Stimulated activated CD8-positive, alpha-beta memory T cell treated with anti-CD3 and anti-CD28 coated beads, Interleukin-2, amount 100 ng/mL, for 1 hour (primary cell): ENCODE measurements at places on chromosomes 7 and 10.

DNA sequence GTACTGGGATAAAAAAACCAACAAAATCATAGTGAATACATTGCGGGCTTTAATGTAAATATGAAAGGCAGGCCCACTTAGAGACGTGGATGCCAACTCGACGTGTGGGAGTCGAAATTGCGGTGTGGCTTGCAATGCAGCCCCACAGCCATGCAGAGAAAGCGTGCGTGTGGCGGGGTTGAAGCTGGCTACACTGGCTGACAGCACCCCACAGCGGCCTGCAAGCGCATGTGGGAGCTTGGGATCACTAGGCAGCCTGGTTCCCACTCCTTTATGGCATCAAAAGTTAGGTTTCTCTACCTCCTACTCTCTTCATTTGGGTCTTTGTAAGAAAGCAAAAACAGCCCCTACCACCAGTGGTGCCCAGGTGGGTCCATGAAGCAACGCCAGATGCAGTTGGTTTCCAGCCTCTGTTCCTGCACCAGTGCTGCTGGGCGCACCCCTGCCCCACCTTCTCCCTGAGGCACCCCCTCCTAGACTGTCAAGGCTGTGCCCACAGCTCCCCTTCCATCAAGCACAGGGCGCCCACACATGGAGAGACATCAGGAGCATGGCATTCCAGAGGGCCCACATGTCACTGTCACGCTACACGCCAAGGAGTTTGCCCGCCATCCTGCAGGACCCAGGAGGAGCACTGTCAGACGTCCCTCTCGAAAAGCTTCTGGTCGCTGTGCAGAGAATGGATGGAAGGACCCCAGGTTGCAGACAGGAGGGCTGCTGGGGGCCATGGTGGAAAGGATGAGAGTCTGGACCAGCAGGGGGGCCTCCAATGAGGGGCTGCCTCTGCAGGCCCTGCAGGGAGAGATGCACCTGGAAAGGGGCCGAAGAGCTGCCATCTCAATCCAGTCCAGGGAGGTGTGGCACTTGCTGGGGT, 142.9 kb downstream of the PAXIP1 start:
- no peak for DNase-seq

DNA sequence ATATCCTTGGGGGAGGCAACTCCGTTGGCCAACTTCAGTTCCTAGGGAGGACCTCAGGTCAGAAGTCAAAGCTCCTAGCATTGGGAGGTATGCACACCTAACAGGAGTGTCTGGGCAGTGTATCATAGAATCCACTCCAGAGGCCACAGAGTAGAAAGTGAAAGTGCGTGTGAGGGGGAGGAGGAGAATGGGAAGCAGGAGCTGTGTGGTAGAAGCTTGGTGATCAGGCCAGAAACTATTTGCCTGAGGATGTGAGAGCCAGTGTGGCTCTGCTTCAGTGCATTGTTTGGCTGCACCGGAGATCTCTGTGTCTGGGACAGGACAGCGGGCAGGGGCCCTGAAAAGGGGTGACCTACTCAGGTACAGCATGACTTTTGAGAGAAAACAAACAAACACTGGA, 557.4 kb upstream of the VSTM2A start:
- DNase-seq = no peak

GRCh38 chr7:6558837-6559236, 7.6 kb upstream of the GRID2IP start:
- DNase-seq = no peak

DNA sequence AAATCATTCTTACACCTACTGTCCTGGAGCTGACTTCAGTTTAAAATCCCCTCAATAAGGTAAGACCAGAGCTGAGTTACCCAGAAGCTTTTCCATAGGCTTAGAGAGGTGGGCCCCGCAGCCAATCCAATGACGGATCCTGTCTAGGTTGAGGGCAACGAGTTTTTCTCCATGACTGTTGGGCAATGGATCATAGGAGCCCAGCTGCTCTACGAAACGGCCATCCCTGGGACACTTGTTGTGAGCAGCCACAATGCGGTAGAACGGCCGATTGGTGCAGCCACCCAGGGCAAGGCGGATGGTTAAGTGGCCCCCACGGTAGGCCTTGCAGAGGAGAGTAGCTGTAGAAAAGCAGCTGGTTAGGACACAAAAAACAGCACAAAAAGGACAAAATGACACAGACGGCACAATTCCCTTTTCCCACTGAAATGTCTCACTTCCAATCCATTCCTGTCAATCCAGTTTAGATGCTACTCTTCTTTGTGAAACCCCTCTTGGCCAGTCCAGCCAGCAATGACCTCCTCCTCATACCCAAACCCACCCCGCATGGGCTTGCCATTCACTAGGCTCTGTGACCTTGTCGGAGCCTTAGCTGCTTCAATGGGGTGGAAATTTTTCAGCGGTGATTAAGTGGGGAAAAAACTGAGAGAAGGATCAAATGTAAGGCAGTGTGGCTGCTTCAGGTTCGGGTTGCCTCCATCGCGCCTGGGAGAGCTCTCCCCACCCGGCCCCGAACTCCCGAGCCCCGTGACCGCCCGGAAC, 580 bp downstream of the MRPS16 start:
- no peak for DNase-seq

DNA sequence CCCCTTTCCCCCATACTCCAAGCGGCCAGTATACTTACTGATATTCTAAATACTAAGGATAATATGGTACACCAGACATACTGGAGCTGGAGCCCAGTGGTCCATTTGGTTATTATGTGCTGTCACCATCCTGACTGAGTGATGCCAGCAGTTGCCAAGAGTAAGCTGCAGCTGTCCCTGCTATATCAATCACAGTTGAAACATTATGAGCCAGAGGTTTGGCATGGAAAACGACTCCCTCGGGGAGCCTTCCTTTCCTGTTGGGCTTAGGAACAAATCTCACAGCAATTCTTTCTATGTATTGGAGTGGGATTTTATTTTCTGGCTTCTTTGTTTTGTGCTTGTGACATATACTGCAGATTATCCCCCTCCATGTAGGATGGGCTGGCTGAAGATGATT, 32.6 kb downstream of the STRIP2 start:
- no peak for DNase-seq

GRCh38 chr7:19269301-19269700, 124.1 kb upstream of the FERD3L start:
- no peak for DNase-seq

DNA sequence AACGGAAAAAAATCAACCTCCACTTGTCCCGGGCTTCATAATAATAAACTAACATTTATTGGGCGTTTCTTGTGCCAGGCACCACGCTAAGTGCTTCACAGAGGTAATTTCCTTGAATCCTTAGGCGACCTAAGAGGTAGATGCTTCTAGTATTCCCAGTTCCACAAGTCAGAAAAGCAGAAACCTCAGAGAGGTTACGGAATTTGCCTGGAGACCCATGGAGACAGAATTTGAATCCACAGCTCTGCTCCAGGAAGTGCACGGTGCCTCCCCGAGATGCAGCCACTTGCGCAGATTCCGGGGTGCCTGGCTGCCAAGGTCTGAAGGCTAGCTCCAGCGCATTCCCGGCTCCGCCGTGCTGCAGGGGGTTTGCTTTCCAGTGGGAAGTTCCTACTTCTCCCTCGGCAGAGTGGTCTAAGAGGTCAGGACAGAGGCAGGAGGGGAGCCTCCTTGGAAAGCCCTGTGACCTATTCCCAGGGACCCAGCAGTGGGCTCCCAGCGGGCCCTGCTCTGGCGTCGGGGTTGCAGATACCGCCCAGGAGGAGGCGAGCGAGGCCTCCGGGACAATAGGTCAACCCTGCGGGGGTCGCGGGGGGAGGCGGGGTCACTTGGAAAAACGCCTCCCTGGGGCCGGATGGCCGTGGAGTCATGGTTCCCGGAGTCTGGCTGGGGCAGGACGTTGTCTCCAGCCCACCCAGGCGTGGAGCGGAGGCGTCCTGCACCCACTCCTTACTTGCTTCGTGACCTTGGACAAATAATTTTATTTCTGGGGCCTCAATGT, 10.1 kb upstream of the NKX2-3 start:
- DNase-seq = no peak

DNA sequence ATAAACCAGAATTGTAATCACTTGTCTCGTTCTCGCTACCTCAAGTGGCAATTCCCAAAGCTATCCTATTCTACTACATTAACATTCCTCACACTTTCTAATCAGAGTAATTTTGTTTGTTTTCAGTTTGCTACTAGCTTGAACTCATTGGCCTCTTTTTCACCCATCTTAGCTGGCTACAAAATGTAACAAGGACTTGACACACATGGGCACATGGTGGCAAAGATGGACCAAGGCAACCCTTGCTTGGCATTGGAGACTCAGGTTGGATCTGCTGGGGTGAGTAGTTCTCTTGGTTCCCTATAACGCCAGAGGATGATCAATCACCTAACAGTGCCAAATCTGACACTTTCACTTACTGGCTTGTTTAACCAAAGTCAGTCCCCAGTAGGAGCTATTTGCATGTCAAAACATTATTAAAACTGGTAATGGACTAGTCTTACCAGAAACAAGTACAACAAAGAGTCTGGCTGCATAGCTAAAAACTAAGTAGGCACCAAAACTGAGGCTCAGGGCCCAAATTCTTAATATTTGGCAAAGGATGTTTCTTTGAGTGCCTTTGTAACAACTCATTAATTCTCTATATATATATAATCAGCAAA, 1.9 kb downstream of the USP6NL start:
- DNase-seq = no peak

DNA sequence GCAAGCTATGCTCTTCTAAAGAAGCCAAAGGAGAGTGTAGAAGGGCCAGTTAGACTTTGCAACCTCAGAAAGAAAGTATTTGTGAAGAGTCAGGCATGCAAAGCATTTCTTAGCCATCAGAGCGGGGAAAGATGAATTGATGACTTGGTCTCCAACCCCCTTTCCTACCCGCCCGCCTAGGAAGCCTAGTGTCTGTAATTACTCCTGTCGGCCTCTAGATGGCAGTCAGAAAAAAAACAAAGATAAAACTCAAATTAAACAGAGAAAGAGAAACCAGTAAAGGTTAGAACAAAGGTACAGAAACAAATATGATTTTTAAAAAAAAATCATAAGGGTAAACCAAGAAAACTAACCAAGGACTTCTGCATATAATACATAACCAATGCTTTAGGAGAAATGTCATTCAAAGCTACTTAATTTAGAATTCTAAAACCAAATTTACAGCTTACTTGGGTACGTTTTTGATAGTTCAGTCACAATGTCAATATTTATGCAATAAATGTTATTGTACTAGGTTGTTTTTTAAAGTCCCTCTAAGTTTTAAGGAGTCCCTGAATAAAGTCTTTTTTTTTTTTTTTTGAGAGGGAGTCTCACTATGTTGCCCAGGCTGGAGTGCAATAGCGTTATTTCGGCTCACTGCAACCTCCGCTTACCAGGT, 97.6 kb downstream of the LYZL1 start:
- no peak for DNase-seq

DNA sequence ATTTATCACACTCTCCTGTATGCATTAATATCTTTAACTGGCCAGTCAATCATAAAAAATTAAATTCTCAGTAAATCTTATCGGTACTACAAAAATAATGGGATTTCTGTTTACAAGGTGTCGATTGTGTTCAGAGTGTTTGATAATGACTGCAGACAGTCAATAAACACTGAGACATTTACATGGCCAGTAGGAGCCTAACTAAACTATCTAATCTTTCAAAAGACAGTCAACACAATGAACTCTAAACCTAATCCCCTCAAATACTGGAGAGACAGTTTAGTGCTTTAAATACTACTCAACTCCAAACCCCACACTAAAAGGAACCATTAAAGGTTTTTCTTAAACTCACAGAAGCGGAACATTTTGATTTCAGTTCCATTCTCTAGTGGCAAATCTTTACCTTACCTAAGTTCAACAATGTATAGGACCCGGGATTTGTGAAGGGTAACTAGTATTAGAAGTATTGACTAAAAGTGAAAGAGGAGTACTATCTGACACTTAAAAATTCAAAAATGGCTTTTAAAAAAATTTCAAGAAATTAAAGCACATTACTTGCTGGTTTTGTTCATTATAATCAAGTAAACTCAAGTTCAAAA, 37.3 kb upstream of the EXOC6 start:
- no peak for DNase-seq

- DNase-seq = no peak
Measured at GRCh38 chr10:99966306-99966705, 43.4 kb downstream of the DNMBP start.

- no peak for DNase-seq
Measured at GRCh38 chr7:96685755-96686154, 23.9 kb downstream of the SEM1 start.

- no peak for DNase-seq
Measured at GRCh38 chr10:28788762-28789161, 111.4 kb downstream of the BAMBI start.

GRCh38 chr7:44398953-44399574, 73.7 kb upstream of the CAMK2B start:
- no peak for DNase-seq

GRCh38 chr10:13306103-13306502, 6.2 kb upstream of the PHYH start:
- no peak for DNase-seq

- no peak for DNase-seq
Measured at GRCh38 chr7:158432369-158433341, 155.0 kb downstream of the PTPRN2 start.

DNA sequence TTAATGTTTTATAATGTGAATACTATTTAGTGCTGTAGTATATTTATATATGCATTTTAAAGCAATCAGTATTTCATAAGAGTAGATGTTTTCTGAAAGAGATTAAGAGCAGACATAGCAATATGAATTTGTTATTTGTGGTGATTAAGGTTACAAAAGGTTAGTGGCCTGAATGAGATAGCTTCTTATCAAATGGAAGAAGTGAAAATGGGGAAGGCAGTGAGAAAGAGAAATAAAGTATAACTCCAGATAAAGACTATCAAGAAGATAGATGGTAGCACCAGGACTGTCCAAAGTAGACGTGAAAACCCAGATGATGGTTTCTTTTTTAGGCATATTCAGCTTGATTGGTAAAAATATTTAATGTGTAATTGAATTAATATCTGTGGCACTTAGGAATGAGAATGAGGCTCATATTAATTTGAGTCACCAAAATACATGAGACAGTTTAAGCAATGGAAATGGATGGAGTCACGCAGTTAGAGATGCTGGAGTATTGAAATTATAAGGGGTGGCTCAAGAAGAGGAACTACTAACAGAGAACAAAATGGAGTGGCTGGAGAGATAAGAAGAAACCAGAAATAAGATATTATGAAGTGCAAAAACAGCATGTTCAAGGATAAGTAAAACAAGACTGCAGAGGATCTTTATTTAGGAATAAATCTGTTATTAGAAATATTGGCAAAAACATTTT, 288.0 kb upstream of the SEMA3C start:
- no peak for DNase-seq

GRCh38 chr7:4065190-4065589, 616.9 kb upstream of the FOXK1 start:
- DNase-seq = no peak

GRCh38 chr7:101936611-101937231, 119.3 kb downstream of the CUX1 start:
- no peak for DNase-seq

- DNase-seq = no peak
Measured at GRCh38 chr7:122970740-122971725, 24.5 kb downstream of the TAS2R16 start.
